ENCODE measurements at places on chromosomes 7 and 10. TPM values are rescaled to one million over a fixed set of nuclear protein-coding genes. Genes with fewer than 3 reads are reported as not detected.

DNA sequence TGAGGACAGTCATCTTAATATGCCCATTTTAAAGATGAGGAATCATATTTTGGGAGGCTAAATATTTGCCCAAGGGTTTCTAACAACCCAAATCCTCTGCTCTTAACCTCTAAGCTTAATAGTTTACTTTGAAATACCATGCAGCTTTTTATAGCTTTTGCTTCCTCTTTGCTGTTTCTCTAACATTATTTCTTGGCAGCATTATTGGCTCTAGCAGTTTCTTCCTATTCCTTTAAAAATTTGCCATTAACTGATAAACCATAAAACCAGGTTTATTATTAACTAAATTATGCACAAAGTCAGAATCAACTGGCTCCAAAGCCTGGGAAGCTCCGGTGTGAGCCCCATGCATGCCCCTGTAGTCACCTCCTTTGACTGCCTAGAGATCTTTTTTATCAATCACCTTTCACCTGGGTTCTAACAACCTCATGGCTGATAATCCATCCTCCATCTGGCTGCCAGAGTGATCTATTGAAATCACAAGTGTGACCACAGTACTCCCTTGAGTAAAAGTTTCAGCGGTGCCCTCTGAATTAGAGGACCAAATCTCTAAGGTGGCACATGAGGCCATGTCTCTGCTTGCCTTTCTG lies 62.4 kb downstream of the ITGB8 start:
- DNase-seq, result no peak

DNA sequence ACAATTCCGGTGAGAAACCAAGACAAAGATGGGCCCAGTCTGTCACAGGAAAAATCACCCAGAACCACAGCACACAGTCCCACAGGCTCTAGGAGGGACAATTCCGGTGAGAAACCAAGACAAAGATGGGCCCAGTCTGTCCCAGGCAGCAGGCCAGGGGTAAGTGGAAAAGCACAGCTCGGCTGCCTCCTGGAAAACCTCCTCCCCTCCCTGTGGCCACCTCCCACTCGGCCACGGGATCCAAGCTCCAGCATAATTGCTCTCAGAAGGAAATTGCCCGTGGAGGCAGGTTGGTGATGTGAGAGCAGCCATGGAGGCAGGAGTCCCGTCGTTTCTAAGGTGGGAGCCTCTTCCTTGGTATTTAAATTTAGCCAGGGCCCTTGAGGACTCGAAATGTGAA lies 95.7 kb downstream of the PLXNA4 start:
- no peak for DNase-seq

GRCh38 chr7:28813243-28813962 lies 144.7 kb downstream of the TRIL start:
- DNase-seq, result no peak

The OR6B1 gene
- total RNA-seq, result not detected

DNA sequence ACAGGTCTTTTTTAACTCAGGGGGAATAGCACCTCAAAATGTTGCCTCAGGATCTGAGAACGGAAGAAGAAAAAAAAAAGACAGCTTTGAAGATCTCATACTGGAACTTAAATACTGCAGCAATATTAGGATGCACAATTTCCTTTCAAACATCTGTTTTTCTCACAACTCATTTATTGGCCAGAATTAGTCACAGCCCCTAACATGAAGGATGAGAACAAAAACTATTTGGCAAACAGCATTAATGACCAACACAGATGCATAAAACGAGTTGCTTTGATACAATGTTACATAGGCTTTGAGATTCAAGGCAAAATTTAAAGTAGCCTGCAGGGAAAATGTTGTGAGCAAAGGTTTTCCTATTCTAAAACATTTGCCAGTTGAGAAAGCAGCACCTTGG lies 36.5 kb downstream of the JMJD1C start:
- DNase-seq, result no peak

DNA sequence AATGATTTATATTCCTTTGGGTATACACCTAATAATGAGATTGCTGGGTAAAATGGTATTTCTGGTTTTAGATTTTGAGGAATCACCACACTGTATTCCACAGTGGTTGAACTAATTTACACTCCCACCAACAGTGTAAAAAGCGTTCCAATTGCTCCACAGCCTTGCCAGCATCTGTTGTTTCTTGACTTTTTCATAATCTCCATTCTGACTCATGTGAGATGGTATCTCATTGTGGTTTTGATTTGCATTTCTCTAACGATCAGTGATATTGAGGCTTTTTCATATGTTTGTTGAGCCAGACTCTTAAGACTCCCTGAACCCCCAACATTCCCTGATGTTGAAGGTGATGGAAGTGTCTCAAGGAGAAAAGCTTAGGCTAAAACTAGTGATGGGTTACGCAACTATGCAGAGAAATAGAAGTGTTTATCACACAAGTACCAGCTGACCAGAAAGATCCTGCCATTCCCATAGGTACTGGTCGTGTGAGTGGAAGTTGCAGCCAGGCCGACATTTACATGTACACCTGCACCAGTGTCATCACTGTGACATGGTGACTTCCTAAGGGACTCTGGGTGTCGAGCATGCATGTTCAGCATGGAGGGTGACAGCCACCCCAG lies 711.2 kb upstream of the NRP1 start:
- no peak for DNase-seq

- no peak for DNase-seq
Observed at GRCh38 chr10:600876-601659, 88.4 kb downstream of the DIP2C start.

DNA sequence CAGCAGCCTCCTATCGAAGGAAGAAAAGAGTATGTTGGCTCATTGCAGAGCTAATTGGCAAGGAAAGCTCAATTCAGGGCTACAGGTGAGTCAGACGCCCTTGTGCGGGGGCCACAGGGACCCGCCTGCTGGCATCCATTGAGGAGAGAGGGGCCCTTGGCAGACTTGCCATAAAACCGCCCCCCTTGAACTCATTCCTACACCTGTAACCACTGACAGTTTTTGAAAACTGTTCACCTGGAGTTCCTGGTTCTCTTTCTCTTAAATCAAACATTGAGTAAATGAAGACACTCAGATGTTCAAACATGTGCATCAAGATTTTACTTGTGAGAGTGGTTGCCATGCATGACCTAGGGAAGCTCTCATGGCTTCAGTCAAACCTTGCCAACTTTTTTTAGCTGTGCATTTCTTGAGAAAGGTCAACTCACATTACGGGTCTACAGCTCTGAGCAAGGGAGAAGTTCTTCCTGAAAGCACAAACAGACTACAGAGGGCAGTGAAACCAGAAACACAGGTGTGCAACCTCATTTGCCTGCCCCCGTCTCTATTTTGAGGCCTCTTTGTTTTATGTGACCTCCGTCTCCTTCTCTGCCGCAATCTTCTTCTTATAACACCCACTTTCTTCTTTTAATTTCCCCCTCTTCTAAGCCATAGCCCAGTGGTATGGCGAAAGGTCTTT lies 87.8 kb downstream of the TBXAS1 start:
- DNase-seq, result no peak

GRCh38 chr7:2647594-2648172 lies 15.9 kb downstream of the TTYH3 start:
- no peak for DNase-seq

DNA sequence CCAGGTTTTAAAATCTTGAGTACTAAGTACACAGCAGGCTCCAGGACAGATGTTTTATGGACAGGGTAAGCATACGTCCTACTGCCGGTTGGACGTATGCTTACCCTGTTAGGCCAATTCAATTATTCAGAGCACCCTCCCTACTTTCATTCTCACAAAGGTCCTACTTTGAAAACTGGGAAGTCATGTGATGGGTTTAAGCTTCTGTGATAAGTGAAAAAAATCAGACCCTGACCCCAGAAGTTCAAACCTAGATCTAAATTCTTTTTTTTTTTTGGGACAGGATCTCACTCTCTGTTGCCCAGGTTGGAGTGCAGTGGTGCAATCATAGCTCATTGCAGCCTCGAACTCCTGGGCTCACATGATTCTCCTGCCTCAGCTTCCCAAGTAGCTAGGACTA lies 55.2 kb downstream of the HIPK2 start:
- no peak for DNase-seq

DNA sequence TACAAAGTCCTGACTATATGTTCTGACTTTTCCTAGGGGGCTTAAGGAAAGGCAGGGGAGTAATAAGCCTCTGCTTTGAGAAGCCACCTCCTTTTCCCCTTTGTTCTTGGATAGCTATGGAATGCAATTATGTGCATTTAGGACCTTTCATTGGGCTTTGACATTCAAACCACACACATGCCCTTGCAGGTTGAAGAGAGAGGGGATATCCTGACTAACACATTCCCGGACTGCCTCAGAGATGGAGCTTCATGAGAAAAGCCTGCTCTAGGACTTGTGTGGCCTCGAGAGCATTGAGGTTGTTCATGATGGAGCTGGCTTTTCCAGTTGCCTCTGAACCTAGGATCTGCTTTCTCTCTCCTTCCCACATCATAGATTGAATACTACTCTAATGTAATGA lies 694.5 kb downstream of the LRMDA start:
- no peak for DNase-seq

- DNase-seq, result no peak
Observed at GRCh38 chr10:51878695-51879094, 179.3 kb upstream of the CSTF2T start.

DNA sequence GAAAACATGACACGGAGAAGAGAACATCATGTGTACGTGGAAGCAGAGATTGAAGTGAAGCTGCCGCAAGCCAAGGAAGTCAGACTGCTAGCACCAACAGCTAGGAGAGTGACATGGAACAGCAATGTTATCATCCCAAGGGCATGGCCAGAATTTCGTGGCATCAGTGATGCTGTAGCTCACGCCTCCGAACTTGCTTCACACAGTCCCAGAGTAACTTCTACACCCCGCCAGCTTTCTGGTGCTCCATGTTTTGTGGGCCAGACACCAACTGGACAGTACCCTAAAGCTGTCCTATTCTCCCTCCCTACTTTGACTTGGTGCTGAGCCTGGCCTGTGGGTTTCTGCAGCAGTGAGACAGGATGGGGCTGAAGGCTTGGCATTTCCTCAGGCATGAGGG lies 33.0 kb upstream of the EMX2 start:
- DNase-seq, result no peak

DNA sequence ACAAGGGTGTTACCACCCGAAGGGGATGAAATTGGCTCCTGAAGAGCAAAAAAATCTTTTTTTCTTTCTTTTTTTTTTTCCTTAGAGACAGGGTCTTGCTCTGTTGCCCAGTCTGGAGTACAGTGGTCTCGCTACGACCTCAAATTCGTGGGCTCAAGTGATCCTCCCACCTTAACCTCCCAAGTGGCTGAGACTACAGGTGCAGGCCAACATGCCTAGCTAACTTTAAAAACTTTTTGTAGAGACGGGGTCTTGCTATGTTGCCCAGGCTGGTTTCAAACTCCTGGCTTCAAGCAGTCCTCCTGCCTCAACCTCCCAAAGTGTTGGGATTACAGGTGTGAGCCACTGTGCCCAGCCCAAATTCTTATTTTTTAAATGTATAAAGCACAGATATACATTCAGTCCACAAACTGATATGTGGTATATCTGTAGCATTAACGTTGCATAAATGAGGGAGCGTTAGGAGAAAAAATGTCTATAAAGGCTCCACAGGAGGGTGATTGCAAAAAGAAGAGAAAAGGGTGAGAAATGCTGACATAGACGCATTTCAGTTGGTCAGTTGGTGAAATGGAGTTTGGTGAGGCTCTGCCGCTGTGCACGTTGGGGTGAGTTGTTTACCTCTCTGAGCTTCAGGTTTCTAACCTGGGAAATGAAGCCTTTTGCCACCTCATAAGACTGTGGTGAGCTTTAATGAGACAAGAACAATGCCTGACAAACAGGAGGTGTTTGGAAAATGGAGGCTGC lies 100.7 kb upstream of the PODXL start:
- no peak for DNase-seq

DNA sequence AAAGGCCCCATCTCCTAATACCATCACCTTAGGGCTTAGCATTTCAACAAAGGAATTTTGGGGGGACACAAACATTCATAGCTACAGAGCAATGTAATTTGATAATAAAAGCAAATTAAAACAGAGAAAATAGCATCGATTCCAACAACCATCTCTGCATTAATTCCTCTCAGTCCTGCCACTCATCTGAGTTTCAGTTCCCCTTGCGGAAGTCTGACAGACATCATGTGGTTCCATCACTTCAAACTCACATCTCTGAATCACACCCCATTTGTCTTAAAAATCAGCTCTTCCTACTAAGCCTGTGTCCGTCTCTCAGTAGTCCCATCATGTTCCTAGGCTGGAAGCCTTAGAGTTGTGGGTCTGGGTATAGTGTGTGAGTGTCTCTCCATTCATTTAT lies 3.6 kb downstream of the ADCK2 start:
- DNase-seq, result no peak

DNA sequence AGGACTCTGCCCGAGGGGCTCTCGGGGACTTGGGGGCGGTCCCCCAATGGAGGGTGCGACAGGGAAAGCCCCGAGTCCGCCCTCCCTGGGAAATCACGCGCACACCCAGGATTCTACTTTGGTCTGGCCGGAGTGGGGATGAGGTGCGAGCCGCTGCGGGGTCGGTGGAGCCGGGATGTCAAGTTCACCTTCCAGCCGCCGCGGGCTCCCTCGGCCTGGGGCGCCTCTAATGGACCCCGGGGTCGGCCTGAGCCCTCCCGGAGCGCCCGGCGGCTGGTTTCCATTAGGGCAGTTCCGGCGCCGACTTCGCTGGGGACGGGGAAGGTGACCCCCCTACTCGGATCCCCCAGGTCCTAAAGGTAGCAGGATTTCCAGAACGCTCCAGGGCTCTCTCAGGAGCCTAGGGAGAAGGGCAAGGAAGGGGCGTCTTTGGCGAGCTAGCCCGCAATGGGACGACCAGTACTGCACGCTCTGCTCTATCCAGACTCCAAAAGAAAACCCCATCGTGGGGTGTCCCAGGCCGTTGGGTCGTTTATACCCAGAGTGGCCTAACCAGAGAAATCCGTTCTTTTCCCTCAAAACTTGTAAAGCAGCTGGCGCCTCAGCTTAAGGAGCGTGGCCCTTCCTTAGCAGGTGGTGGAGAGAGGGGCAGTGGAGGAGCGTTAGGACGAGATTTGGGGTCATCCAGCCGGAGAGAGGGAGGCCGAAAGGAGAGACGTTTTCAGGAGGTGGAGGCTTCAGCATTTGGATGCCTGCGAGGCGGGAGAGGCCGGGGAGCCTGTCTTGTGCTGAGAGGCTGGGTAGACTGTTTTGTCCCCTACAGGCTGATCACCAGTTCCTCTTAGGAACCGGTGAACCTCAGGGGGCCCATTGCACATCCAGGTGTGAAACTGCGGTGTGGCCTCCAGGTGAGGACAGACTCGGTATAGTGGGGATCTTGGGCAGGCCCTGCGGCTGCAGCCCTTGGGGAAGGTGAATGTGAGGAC lies 860 bp upstream of the WDR86 start:
- DNase-seq, result no peak

DNA sequence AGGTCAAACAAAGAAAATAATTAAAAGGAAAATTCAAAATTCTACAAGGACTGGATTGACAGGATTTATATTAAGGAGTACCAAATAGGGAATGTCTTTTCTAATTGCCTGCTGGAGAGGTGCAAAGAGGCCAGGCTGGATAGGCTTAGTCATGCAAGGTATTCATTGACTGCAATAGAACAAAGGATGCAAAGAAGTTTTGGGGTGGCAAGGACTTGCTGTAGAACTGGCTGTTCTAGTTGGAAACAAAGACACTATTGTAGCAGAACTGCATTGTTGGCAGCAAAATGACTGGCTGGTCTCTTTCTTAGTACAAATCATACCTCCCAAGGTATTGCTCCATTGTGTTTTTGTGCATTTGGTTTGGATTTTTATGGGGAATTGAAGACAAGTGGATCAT lies 10.1 kb downstream of the ITGB8 start:
- DNase-seq, result no peak

The NPFFR1 gene
- not detected for total RNA-seq

- no peak for DNase-seq
Observed at GRCh38 chr7:122602800-122603199, 96.1 kb downstream of the RNF133 start.
